Stimulated activated CD4-positive, alpha-beta T cell treated with anti-CD3 and anti-CD28 coated beads, Interleukin-4, amount 100 ng/mL, for 48 hours (primary cell): ENCODE measurements at places on chromosomes 16 and 17.

DNA sequence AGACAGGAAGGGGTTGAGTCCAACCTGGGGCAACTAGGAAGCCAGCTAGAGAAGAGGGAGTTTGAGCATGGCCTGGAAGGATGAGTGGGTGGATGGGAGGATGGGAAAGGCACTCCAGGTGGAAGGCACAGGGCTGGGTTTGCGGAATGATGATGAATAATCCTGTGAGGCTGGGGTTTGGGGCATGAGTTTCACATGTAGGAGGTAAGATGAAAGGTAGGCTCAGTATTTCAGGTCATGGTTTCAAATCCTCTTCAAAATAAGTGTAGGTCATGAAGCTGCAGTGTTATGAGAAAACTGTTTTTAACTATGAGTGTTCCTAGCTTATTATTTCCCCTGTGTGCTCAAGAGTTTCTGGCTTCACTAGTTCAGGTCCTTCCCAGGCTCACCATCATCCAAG is 130.3 kb downstream of the SKAP1 start:
- DNase-seq: no peak

GRCh38 chr16:86597126-86597879 is 19.0 kb downstream of the FOXL1 start:
- no peak for DNase-seq

- no peak for DNase-seq
Measured at GRCh38 chr17:78539781-78540180, 37.4 kb downstream of the DNAH17 start.

- no peak for DNase-seq
Measured at GRCh38 chr16:68298907-68299561, 11.7 kb downstream of the SLC7A6OS start.

DNA sequence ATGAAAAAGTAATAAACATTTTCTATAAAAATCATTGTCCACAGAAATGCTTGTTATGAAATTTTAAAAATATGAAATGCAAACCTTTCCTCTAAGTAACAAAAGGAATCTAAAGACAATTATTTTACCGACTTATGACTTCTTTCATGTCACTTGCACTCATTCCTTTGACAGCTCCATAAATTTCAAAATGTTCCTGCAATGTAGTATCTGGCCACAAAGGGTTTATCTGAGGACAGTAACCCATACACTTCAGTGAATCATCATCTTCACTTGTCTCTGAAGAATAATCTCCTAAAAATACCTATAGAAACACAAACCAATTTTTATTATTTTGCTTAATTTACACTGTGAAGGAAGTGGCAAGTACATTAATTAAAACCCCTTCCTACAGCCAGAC is 25.6 kb upstream of the ABCA10 start:
- no peak for DNase-seq

- no peak for DNase-seq
Measured at GRCh38 chr17:57953219-57953618, 2.0 kb downstream of the CUEDC1 start.

DNA sequence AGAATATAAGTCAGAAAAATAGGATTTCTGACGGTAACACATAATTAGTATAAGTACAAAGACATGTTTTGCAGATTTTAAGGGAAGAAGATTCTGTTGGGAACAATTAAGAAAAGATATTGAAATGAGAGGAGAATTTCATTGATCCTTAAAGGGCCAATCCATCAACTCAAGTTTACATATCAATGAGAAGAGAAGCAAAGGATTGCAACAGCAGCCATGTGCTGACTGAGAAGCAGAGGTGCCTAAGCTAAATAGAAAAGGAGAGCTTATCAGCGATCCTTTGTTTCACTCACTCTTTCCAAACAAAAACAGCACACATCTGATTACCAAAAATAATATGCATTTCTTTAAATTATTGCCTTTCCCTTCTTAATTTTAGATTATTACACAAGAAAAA is 94.6 kb downstream of the ITFG1 start:
- no peak for DNase-seq

DNA sequence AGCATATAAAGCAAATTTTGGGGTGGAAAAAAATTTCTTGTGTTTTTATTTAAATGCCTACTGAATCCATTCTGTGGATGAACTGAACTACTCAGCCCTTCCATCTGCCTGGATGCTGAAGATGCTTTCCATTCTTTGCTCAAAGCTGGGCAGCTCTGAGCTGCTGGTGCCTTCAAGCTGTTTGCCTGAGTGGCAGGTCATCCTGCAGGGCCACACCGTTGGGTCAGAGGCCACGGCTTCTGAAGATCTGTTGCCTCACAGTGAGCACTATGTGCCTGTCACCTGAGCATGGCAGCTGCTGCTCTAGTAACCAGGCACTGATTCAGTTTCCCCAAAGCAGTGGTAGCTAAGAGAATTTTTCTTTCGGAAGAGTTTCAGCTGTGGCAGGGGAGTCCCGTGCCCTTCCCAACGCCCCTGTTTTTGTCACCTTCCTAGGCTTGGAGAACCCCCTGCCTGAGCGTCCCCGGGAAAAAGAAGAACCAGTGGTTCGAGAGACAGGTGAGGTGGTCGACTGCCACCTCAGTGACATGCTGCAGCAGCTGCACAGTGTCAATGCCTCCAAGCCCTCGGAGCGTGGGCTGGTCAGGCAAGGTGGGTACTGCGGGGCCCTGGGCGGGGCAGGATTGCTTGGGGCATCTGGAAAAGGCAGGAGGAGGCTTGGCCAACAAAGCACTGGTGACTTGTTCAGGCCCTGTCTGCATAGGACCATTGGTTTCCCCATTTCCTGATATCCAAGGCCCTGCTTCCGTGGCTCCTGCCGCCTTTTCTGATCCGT is 8.5 kb downstream of the PLK1 start:
- no peak for DNase-seq

GRCh38 chr17:76446449-76447231 is 6.3 kb downstream of the UBE2O start:
- DNase-seq: no peak

DNA sequence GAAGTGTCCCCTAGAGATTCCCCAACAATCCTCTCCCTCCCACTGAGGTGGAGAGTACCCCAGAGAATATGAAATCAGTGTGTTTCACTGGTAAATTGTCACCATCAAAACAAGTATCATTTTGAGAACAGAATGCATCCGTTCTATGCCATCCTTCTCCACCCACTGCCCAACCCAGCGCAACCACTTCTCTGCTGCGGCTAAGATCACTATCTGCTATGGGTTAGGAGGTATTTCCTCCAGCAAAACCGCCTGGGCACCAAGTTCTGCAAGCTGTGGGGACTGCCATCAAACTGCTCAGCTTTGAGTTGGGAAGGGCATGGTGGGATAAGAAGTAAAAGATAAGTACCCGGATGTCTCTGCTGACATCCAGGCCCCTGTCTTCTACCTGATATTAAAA is 24.4 kb downstream of the CNTNAP1 start:
- DNase-seq: peak; percentile 27

DNA sequence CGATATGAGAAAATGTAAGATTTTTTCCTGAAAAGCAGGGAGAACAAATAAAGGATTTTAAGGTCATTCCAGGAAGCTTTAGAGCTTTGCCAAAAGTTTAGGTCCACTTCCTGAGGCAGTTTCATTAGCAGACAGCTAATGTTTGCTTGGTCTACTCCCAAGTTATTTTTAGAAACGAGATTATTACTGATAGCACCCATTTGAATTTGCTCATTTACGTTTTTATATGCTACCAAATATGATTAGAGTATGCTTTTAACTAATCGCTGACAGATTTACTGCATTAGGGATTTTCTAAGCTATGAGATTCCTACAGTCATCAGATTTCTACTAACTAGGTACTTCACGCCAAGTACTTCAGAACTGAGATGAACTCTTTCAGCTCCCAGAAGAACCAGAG is 98.1 kb downstream of the WNT3 start:
- DNase-seq: no peak

DNA sequence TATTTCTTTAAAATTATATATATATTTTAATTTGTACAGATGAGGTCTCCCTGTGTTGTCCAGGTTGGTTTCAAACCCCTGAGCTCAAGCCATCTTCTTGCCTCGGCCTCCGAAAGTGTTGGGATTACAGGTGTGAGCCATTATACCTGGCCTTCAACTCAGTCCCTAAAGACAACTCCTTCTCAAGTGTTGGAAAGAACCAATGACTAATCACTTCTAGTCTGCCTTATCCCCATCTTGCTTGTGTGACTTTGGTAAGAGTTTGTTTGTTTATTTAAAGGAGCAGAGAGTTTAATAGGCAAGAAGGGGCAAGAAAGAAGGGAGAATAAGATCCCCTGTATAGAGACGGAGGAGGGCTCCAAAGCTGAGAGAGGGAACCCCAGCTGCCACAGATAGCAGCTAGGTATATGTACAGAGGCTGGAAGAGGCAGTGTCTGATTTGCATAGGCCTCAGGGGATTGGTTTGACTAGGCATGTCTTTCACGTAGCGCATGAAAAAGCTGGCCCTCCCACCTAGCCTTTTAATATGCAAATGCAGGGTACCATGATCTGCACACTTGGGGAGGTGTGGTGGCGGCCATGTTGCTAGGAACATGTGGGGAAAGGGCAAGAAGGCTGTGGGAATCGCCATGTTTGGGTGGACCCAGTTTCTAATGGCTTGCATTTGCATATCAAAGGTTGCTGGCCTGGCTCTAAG is 21.5 kb downstream of the ABCC1 start:
- no peak for DNase-seq

DNA sequence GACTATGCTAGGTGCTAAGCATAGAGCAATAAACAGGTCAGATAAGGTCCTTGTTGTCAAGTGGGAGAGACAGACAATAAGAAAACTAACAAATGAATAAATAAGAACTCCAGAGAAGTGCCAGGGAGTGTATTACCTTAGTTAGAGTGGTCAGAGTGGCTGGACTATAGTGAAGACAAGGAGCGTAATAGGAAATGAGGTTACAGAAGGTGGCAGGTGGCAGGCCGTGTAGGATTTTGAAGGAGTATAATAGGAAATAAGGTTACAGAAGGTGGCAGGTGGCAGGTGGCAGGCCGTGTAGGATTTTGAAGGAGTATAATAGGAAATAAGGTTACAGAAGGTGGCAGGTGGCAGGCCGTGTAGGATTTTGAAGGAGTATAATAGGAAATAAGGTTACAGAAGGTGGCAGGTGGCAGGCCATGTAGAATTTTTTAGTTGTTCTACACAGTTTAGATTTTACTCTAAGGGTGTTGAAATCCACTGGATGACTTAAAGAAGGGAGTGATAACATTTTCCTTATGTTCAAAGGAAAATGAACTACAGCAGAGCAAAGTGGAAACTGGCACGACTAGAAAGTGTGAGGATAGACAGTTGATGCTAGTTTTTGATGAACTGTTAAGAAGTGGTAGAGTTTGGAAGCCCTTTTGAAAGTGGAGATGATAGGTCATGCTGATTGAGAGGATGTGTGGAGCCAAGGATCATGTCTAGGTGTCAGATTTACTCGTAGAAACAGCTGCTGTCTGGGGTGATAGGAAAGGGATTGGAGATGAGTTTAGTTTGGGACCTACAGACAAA is 3.6 kb upstream of the KRTAP3-1 start:
- DNase-seq: no peak

- DNase-seq: peak; percentile 86
Measured at GRCh38 chr17:38898812-38899348, 26.5 kb upstream of the LASP1NB start.

DNA sequence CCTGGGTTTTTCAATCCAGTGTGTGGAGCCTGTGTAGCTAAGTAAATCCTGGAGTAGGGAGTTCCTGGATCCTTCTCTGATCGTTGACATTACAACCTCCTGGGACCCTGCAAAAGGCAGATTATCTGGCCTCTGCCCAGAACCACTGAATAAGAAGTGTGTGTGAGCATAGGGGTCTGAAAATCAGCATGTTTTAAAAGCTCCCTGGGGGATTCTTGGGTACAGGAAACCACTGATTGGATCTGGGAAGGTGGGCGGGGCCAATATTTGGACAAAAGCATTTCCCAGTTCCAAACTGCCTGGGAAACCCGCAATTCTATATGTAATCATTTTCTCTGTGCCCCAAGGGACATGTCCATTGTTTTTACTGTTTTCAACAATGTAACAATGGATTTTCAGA is 27.2 kb upstream of the BEAN1 start:
- no peak for DNase-seq

DNA sequence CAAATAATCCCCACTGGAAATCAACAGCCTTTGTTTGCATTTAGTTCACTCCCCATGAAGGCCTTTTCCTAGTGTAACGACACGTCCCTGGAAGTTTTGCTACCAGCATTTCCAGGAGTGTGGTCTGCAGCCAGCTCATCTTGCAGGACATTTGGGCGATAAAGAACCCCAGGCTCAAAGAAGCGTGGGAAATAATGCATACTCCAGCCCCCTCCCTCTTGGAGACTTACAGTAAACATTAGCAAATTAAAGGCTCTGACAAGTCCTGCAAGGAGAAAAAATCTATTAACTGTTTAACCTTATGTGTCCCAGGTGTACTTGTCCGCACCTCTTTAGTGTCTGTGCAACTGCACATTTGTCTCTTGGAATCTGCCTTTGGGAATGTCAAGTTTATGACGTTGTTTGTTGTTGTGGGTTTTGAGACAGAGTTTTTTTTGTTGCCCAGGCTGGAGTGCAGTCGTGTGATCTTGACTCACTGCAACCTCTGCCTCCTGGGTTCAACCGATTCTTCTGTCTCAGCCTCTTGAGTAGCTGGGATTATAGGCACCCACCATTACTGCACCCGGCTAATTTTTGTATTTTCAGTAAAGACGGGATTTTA is 131.1 kb downstream of the ABCC1 start:
- no peak for DNase-seq

GRCh38 chr17:334974-335481 is 17.6 kb downstream of the RPH3AL start:
- no peak for DNase-seq

DNA sequence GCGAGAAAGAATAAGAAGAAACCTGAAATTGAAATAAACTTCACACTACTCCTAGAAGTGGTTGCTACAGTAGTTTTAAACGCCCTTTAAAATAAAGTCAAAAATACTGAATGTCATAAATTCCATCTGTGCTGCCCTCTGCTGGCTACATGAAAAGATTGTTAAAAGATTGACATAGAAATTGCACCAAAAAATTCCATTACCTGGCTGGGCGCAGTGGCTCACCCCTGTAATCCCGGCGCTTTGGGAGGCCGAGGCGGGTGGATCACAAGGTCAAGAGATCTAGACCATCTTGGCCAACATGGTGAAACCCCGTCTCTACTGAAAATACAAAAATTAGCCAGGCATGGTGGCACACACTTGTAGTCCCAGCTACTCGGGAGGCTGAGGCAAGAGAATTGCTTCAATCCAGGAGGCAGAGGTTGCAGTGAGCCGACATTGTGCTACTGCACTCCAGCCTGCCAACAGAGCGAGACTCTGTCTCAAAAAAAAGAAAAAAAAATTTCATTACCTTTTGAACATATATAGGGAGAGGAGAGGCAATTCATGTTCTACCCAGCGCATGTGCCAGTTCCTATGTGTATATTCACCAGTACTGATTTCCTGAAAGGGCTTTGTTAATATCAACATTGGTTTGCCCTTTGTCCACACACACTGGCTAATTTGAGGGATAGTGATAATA is 36.5 kb downstream of the CYTH1 start:
- DNase-seq: no peak
